CD14-positive monocyte (primary cell): ENCODE measurements at places on chromosomes 1 and 21. TPM values are rescaled to one million over a fixed set of nuclear protein-coding genes. Genes with fewer than 3 reads are reported as not detected.

DNA sequence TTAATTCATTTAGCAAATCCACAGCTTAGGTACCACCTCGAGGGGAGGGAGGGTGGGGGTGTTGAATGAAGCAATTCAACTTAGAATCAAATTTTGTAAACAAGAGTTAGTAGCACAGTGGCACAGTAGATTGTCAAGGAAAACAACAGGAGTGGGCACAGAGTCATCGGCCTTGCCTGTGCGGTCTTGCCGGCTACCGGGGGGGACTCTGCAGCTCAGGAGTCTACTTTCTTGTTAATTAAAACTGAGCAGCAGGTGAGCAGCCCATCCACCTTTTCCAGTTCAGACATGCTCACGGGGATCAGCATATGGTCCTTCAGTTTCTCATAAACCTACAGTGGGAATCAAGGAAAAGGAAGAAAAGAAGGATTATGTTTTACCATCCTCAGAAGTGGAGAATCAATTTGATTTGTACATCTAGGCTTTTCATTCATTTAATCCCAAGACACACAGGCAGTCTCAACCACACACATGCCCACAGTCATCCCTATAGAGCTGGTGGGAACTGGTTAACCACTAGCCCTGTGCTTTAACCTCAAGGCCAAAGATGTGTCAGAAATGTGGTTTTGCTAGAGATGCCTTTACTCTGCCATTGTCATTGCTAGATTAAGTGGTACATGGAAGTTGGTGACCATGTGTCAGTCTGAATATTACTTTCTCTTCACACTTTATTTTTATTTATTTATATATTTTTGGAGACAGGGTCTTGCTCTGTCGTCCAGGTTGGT is 45.0 kb upstream of the BCL10 start:
- no peak for DNase-seq

- no peak for DNase-seq
Observed at GRCh38 chr1:20731057-20731991, 1.2 kb downstream of the SH2D5 start.

- peak; percentile 45 for DNase-seq
Observed at GRCh38 chr1:26831546-26832248, 5.2 kb downstream of the ZDHHC18 start.

DNA sequence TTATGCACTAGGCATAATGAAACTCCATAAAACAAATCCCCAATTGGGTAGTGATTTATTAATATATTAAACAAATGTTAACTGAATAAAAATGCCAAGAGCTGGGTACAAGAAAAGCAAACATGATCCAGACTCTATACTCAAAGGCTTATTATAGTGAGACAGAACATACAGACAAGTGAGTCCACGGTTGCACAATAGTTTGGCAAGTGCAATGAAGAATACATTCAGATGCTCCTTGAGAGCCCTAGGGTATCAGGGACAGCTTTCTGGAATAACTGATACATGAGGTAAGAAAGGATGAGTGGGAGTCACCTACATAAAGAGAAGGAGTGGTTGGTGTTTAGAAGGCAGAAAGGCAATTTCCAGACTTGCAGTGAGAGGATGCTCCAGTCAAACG is 85.1 kb downstream of the VAV3 start:
- DNase-seq = peak; percentile 40

- no peak for DNase-seq
Observed at GRCh38 chr1:89114662-89115061, 11.3 kb downstream of the GBP2 start.

GRCh38 chr1:32902535-32902920 is 1.3 kb upstream of the TMEM54 start:
- DNase-seq = no peak

- DNase-seq = no peak
Observed at GRCh38 chr1:107523061-107523460, 382.2 kb downstream of the NTNG1 start.

- no peak for DNase-seq
Observed at GRCh38 chr21:29748391-29749167, 191.2 kb downstream of the GRIK1 start.

DNA sequence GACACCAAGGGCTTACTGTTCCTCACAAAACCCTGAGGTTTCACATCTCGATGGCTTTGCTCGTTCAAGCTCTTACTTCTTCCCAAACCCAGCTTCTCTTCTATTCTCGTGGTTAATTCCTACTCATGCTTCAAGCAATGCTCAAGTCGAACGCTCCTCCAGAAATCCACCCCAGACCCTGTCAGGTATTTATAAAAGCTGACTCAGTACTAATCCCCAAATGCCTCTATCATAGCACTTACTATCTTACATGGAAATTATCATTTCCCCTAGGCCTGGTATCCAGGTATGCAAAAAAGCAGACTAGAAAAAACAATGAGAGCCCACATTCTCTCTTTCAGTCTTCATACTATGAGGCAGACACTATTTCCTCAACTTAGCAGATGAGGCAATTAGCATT is 6.3 kb downstream of the EBNA1BP2 start:
- no peak for DNase-seq

- DNase-seq = no peak
Observed at GRCh38 chr1:61925591-61926298, 183.5 kb downstream of the PATJ start.

DNA sequence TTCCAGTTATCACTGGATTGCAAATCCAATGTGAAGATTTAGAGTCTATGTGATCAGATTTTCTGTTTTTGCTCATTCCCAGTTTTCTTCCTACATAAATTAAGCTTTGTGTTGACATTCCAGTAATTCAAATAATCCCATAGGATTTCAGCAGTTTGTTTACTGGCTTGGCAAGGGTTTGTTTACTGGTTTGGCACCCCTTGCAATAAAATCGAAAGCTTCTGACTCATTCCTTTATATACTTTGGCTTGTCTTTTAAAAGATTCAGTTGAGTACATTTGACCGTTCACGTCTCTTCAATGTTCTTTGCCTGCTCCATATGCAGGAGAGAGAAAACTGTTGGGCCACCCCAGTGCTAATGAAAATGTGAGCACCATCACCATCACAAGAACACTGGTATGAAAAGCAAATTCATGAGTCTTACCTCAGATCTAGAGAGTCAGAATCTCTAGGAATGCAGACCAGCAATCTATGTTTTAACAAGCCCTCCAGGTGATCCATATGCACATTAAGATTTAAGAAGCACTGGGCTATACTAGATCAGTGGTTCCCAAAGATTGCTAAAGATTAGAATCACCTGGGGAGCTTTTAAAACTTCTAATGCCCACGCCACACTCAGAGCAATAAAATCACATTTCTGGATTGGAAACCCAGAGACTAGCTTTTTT is 32.8 kb downstream of the ZC3H11B start:
- DNase-seq = no peak

DNA sequence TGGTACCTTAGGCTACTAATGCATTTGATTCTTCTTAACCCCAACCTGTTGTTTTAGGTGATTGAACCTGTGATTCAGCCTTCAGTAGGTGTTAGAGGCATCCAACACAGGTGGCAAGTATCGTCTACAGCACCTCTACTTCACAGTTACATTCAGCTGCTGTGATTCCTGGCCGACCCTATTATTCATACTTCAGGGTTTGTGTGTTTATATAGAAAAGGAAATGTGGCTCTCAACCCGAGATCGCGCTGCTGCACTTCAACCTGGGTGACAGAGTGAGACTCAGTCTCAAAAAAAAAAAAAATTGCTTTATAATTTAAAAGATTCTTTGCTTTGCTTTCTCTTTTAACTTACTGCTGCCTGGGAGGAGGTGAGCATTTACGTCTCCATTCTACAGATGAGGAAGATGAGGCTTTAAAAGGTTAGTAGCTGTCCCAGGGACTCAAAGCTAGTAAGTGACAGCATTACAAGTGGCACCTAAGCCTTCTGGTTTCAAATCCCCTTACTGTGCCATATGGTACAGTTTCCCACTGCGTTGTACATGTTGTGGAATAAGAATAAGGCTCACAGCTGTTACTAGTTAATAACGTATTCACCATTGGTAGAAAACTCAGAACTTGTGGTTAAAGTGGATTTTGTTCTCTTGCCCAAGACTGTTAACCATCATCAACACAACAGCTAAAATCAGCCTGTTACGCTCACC is 9.9 kb upstream of the GPR25 start:
- DNase-seq = no peak

DNA sequence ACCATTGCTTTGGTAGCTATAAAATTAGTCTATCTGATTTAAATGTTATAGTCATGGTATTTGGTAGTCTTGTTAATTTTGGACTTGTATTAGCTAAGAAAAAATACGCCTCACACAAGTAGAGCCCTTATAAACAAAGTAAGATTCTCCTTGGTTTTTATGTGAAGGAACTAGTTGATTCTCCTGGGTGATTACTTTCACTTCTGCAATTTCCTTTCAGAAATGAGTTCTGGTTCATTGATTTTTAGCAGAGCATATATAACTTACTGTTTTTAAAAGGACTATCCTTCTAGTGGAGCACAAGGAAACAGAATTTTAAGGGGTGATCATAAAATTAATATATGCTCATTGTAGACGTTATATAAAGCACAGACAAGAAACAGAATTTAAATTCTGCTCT is 120.1 kb downstream of the BACH1 start:
- DNase-seq = no peak

DNA sequence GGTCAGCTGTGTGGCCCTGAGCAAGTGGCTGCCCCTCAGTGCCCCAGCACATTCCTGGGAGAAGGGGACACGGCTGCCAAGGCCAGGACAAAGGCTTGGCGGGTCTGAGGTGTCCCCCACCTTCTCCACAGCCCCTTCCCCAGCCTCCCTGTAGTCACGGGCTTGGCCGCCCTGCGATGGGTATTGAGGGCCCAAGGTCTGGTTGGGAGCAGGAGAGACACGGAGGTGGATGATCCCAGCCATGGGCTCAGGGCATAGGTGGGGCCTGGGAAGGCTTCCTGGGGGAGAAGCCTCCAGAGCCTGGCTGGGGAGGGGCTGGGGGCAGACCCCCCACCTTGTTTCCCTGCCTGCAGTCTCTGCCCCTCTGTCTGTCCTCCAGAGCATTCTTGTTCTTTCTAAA is 27.0 kb downstream of the TTC39A start:
- no peak for DNase-seq

GRCh38 chr1:70486676-70487458 is 75.8 kb downstream of the CTH start:
- DNase-seq = no peak

DNA sequence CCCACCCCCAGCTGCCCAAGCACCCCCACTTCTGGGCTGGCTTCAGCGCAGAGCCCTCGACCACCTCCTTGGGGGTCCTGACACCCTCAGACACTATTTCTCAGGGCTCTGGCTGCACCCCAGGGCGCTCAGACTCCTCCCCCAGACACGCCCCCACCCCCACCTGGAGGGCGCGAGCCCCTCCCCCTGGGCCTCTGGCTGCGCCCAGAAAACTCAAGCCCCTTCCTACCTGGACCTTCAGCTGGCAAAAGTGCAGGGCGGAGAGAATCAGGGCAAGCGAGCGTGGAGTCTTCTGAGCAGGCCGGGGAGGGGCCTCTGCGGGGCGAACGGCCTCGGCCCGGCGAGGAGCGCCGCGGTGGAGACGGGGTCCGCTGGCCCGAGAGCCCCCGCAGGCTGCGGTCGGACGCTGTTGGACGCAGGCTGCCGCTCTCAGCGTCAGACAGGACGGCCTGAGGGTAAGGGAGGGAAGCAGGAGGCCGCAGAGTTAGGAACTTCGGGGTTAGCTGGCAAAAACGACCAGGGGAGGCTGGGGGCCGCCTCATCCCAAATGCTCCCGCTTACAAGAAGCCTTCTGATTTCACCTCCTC is 17.4 kb upstream of the NBPF1 start:
- DNase-seq = no peak

- no peak for DNase-seq
Observed at GRCh38 chr1:40411294-40411693, 37.8 kb downstream of the SMAP2 start.

GRCh38 chr21:44525391-44526095 is 14.5 kb downstream of the KRTAP10-1 start:
- DNase-seq = no peak

- no peak for DNase-seq
Observed at GRCh38 chr1:169452921-169453320, 25.6 kb upstream of the CCDC181 start.

GRCh38 chr1:160006312-160006940 is 25.4 kb downstream of the PIGM start:
- DNase-seq = peak; percentile 74

DNA sequence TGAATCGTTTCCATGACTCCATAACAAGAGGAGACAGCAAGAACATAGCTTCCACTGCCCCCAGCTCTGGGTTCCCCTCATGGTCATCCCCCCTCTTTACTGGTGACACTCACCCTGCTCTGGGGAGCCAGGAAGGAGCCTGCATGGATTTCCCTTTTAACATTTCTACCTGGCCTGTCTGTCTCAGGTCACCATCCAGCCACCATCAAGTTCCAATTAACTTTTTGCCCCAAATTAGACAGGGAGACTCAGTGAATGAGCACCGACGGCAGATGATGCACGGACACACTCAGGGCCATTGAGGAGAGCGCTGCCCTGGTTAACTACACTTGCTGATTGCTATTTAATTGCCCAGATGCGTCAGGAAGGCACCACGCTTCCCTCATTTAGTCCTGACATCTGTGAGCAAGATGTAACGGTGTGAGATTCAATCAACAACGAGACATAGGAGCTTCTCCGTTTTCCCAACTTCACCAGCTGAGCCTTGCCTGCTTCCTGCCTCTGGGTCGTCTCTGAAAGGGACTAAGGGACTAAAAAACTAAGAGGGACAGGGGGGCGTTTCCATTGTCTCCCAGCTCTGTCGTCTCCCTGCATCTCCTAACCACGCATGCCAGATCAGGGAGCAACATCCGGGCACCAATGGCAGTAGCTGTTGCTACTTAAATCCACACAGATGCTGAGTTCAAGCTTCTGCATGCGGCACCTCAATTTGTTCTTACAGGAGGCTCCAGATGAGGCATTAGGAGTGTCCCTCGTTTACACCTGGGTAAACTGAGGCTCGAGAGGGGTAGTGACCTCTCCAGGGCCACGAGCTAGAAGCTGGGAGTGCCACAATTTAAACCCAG is 426.7 kb downstream of the NPHP4 start:
- no peak for DNase-seq

The EPS8L3 gene
- polyA plus RNA-seq = not detected

The KCND3 gene
- polyA plus RNA-seq = not detected

The SELL gene
- 96.8 and 153 TPM in 2 replicates for polyA plus RNA-seq

The ADGRL2 gene
- not detected for polyA plus RNA-seq

The ANKRD65 gene
- not detected for polyA plus RNA-seq

The SPATA45 gene
- 0.29 TPM in 1 of 2 replicates, not detected in the other for polyA plus RNA-seq

The DIO1 gene
- polyA plus RNA-seq = 0.22 TPM

The CYP4X1 gene
- polyA plus RNA-seq = not detected

The NBPF6 gene
- not detected for polyA plus RNA-seq

The FCGR3B gene
- polyA plus RNA-seq = 1.3 TPM

The LRRC7 gene
- polyA plus RNA-seq = not detected

The HSPB7 gene
- polyA plus RNA-seq = not detected in 2 replicates
